ENCODE measurements at places on chromosomes 11 and 22. TPM values are rescaled to one million over a fixed set of nuclear protein-coding genes. Genes with fewer than 3 reads are reported as not detected.

GRCh38 chr22:19891317-19892256 lies 36.9 kb upstream of the GNB1L start:
- no peak for DNase-seq

DNA sequence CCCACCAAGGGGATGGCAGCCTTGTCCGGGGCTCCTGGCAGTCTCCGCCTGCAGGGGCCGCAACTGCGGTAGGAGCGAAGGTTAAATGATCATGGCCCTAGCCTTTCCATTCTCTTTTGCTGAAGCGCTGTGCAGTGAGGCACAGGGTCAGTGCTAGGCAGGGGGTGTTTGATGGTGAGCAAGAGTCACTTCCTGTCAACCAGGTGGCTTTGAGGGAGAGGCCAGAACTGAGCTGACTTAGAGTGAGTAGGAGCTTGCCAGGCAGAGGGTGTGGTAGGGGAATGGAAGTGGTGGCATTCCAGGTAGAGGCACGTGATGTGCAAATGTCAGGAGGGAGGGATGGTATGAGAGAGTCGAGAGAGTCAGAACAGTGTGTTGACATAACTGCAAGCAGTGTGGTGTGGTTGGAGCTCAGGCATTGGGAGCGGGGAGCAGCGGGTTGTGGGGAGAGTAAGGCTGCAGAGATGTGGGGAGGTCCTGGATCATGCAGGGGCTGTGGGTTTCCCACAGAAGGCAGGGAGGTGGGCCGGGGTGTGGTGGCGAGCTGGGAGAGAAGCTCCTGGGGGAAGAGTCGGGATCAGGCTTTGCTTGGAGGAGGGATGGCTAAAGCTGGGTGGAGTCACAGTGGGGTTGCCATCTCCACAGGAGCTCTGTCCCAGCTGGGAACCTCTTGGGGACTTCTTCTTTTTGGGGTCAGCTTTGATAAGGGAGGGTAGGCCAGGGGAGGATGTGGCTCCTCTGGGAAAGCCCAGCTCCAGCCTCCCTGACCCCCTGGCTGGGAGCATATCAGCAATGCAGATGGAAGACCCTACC lies 33.3 kb downstream of the AMPD3 start:
- no peak for DNase-seq

DNA sequence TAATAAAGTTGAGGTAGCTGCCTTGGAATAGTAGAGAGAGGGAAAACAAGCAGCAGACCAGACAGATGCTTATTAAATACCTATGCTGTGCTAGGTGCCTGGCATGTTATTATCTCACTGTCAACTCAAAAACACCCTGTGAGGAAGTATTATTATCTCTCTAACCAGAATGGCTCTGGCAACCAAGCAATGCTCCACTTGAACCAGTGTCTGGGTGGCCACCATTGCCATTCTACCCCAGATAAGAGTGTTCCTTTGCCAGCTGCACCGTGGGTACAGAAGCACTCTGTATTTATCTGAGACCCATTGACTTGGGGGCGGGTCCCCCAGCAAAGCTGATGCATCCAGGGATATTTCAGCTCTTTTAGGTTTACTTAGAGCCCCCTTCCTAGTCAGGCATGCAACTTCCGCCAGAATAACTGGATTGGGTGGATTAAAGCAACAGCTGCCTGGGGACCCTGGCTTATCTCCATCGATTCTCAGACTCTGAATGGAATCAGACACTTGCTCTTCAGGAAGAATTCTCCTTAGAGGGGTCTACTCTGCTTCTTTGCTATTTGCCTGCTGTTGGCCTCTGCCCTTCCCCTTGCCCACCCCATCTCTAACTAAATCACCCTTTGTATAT lies 49.1 kb downstream of the RCN1 start:
- DNase-seq = no peak

GRCh38 chr11:61168800-61169199 lies 7.6 kb upstream of the VPS37C start:
- DNase-seq = no peak

GRCh38 chr11:20881328-20882079 lies 212.1 kb downstream of the NELL1 start:
- no peak for DNase-seq

Gene BTBD18
- 0.19 TPM for polyA plus RNA-seq

Gene OR51B5
- polyA plus RNA-seq = 0.49 TPM

- no peak for DNase-seq
Measured at GRCh38 chr11:34987617-34988016, 71.2 kb downstream of the PDHX start.

DNA sequence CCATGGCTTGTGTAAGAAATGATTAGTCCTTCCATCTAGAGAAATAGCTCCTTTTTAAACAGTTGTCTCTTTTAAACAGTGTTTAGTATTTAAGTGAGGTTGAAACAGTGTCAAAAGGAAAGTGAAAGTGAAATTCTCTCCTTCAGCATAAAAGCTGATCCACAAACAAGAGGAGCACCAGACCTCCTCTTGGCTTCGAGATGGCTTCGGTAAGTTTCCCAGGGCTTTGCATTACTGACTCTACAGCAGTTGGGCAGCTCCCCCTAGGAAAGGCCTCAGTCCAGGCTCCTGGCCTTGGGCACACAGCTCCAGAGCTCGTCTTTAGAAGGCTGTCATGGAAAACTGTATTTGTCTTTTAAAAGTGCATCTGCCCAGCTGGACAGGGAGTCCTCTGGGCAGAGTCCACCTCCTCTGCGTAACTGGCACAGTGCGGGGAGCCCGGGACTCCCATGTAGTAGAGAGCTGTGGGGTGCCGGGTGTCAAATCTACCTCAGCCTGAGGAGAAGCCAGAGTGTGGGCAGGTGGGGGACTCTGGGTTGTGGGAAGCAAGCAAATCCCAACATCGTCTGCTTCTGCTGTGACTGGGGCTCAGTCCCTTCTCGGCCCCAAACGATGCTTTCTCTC lies at the start of gene PLAAT4:
PLAAT4 (plus strand) TSS at position 140 of the 624 bp plus-strand sequence; CDS start at position 201, 61 bp downstream.
- no peak for DNase-seq

DNA sequence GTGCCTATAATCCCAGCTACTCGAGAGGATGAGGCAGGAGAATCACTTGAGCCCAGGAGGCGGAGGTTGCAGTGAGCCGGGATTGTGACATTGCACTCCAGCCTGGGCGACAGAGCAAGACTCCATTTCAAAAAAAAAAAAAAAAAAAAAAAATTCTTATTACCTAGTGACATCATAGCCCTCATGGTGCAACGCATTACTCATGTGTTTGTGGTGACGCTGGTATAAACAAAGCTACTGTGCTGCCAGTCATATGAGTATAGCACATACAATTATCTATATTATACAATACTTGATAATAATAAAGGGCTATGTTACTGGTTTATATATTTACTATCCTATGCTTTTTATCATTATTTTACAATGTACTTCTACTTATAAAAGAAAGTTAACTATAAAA lies 41.2 kb downstream of the OR2AT4 start:
- DNase-seq = no peak

Data from right renal cortex interstitium (tissue), 3 donors.